Left cardiac atrium (tissue), 4 donors: ENCODE measurements at places on chromosomes 13 and 19. TPM values are rescaled to one million over a fixed set of nuclear protein-coding genes. Genes with fewer than 3 reads are reported as not detected.

The PROZ gene
- total RNA-seq: not detected

The CA11 gene
- total RNA-seq: 7.1 TPM

The SLC17A7 gene
- total RNA-seq: 1.7 TPM

The FUT2 gene
- total RNA-seq: not detected

DNA sequence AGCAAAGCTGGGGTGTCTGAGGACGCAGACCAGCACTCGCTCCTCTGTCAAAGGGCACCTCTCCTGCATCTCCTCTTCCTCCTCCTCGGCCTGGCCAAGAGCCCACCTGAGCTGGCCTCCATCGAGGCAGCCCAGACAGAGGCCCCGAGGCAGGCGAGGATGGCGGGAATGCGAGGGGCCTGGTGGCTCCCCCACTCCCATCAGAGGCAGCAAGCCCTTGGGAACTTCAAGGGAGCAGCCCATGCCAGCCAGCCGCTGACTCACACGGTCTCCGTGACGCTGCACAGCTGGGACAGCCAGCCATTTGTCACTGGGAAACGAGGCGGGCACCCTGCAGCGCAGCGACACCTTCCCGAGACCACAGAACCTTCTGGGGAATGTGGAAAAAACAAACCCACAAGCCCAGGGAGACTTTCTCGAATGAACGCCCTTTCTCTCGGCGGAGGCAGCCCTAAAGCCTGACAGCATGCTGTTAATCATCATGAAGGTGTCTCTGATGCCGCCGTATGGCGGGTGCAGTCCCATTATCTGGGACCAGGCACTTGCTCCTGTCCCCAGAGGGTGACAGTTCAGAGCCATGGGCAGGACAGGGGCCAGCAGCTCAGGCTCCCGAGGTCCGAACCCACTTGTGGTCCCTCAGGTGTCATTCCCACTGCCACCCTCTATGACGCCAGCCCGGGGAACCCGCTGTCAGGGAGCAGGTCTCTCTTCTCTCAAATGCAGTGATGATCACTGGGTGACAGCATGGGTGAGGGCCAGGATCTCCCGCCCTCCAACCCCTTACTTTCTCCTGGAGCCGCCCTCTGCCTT, 53.0 kb downstream of the PEPD start:
- no peak for DNase-seq

DNA sequence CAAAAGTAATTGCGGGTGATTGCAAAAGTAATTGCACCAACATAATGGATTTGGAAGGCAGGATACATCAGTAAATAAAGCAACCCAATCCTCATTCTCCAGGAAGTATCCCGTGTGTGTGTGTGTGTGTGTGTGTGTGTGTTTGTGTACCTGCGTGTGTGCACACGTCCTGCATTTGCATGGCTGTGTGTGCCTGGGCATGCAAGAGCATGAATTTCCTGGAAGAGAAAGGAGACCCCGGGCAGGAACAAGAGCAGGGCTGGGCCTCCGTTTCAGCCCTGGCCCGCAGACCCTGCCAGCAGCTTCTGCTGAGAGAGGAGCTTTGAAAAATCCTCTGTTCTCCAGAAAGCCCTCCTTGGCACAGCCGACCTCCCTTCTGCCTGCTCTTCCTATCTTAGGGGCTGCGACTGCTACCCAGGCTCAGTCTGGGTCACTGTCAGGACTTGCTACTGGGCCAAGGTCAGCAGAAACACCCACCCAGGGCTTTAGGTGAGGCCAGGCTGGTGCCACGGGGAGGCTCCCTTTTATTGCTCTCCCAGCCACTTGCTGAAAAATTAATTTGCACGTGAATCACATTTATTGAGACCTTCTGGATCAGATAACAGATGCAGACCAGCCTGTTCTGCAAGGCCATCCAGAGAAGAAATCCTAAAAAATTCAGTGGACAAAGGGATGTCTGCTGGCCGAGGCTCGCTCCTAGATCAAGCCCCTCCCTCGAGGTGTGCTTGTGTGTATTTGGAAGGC, 258.3 kb downstream of the ZNF536 start:
- DNase-seq: no peak

GRCh38 chr19:40442328-40443130, 1.6 kb downstream of the SERTAD3 start:
- DNase-seq: no peak

DNA sequence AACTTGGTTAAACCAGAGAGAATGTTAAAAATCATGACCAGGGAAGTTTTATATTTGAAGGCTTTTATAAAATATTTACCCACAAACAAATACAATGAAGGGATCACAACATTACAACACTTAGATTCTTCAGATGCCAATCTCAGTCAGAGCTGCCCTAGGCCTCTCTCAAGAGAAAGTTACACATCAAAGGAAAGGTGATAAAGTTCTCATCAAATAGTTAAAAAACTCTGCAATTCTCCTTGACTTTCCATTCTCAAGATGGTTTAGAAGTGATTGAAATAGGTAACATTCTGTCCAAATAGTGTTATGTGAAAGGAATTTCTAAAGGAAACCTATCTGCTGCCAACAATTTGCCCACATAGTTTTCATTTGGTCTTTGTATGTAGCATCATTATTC, 1115.2 kb upstream of the MIR17HG start:
- DNase-seq: no peak

- DNase-seq: no peak
These were observed 12.3 kb downstream of the HTR2A start for GRCh38 chr13:46884531-46884930.
